ENCODE measurements at places on chromosomes 1 and 21.

- DNase-seq = no peak
These were observed 14.5 kb downstream of the PADI2 start for GRCh38 chr1:17104782-17105181.

DNA sequence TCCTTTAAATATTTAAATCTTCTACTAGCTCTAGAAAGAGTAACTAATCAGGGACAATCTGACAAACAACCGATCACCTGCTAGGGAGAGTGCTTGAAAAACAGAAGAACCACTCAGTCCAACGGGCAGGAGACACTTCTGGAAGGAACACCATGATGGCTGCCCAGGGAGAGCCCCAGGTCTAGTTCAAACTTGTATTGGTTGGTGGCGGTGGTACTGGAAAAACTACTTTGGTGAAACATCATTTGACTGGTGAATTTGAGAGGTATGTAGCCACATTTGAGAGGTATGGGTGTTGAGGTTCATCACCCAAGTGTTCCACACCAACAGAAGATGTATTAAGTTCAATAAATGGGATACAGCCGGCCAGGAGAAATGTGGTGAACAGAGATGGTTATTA lies 4.8 kb upstream of the WDR47 start:
- DNase-seq = no peak

GRCh38 chr21:45607021-45607908 lies 36.3 kb upstream of the PCBP3 start:
- no peak for DNase-seq

- DNase-seq = no peak
These were observed 74.6 kb downstream of the OBSCN start for GRCh38 chr1:228282329-228283042.

GRCh38 chr1:235503403-235504121 lies 690 bp downstream of the B3GALNT2 start:
- DNase-seq = no peak

DNA sequence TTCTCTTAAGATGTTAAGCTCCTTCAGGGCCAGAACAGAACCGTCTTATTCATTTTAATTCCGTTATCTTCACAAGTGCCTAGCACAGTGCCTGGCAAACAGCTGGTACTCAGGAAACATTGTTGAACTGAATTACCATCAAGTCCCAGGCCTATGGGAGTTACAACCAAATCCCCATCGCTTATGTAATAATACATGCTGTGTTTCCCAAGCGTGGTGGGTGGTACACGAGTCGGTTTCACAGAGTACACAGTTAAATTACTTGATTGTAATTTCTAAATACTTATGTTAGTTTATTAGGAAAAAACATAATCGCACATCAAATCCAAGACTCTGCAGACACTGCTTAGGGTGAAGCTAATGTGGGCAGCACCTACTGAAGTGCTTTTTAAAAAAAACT lies 1.0 kb downstream of the ANGEL2 start:
- DNase-seq = no peak

DNA sequence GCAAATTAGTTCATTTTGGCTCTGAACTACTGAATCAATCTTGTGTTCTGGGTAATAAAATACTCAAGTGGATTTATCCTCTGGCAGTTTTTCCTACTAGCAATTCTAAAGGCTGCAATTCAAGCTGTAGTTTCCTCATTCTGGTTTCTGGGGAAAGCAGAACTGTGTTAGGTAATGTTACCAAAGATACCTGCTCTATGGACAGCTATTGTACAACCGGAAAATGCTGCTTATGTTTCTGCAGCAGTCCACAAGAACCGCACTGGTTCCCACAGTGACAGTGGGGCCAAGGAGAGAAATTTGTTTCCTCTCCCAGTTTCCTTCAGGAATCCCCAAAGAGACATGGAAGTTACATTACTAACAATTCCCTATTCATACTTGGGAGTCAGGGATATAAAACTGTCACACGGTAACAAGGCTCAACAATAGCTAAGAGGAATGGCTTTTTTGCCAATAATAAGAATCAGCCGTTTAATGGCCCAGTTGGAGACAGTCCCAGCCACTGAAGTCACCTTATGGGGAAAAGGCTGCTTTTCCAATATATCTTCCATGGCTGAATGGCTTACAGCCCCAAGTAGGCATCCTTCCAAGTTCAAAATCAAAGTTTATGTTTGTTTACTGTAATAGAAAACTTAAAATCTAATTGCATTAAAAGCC lies 52.6 kb downstream of the PCNX2 start:
- DNase-seq = no peak

- DNase-seq = no peak
These were observed 543.9 kb upstream of the ADGRL4 start for GRCh38 chr1:79550402-79550801.

DNA sequence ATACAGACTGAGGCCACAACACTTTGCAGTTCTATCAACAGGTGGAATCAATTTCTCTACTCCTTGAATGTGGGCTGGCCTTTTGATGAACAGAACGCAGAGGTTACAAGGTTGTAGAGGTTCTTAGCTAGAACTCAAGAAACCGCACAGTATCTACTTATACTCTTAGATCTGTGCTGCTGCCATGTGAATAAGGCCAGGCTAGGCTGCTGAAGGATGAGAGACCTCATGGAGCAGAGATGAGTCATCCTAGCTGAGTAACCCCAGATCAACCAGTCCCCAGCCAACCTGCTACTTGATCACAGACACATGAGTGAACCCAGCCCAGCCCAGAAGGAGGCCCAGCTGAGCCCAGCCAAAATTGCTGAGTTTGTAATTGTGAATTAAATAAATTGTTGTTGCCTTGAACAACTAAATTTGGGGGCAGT lies 35.3 kb upstream of the BCAR3 start:
- DNase-seq = no peak

DNA sequence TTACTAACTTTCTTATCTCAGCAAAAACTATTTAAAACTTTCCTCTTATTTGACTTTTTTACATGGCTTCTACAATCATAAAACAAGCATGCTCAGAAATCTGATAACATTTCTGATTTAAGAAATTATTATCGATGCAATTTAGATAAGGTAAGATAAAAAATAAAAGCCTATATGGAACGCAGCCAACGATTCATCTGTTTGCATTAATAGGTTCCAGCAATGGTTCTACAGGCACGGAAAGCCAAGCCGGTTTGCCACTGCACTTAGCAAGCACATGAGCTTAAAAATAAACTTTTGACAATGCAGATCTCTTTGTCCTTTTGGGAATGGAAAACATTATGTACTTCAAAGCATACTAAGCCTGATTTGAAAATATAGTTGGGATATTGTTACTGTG lies 77.5 kb upstream of the KCNK2 start:
- no peak for DNase-seq

- DNase-seq = no peak
These were observed 55.2 kb downstream of the RNASEL start for GRCh38 chr1:182533896-182534295.

DNA sequence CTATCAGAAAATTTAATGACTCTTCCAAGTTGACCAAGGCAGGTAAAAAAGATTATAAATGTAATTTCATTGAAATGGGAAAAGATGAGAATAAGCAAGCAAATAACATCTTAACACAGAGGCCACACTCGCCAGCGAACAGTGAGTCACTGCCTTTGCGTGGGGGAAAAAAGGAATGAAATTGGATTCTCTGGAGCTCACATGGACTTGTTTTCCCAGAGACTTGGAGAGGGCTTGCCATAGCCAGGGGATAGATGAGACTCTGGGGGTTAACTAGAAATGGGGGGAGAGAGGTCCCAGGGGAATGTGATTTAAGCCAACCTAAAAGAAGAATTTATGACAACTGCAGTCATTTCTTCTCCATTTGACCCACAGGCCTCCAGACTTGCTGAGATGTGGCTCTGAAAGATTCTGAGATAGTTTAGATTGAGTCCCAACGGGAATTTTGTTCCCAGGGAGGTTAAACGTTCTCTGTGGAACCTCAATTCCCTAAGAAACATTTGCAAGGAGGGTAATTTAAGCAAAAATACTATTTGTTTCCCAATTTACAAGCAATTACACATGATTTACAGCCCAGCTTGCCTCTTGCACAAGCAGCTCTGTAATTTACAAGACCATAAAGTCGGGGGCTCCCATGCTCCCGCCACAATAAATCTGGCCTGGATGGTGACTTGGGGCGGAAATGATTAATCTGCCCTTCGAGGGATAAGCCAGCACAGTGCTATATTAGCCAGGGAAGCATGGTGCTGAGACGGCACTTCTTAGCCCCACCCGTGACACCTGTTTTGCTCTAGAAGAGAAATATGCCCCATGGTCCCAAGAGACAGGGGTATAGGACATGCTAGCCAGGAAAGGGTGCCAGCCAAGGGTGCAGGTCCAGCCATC lies 68.8 kb downstream of the GRIK3 start:
- DNase-seq = no peak

GRCh38 chr1:85109475-85109874 lies 61.2 kb upstream of the MCOLN3 start:
- DNase-seq = no peak

- DNase-seq = no peak
These were observed 1.4 kb upstream of the PIK3R3 start for GRCh38 chr1:46133781-46134350.

DNA sequence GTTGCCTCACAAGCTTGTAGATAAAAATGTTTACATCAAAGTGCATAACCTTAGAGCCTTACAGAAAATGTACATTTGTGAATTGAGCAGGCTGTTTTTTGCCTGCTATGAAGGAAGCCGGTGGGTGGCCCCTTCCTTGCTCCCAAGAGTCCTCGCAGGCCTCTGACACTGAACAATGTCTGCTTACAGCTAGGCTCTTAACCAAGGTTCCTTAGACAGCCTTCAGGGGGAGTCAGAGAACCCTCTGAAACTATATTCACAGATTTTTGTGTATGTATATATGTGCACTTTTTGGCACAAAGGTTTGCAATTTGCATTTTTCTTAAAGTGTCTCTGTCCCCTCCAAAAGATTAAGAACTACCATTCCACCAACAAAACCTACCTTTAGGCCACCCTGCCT lies 282.6 kb downstream of the BARHL2 start:
- no peak for DNase-seq

DNA sequence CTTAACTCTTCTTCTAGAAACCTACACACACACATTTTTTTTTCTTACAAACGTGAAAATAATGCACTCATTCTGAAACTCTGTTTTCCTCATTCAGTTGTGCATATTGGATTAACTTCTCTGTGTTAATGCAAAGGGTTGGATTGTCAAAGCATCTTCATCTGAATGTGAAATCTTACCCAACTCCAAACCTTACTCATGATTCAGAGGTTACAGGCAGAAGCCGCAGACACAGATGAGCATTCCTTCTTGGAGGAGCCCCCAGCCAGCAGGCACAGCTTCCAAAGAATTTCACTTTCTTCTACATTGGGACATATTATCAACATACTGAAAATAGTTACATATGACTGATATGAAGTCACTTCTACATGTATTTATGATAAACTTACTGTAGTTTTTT lies 15.7 kb downstream of the PATJ start:
- no peak for DNase-seq

DNA sequence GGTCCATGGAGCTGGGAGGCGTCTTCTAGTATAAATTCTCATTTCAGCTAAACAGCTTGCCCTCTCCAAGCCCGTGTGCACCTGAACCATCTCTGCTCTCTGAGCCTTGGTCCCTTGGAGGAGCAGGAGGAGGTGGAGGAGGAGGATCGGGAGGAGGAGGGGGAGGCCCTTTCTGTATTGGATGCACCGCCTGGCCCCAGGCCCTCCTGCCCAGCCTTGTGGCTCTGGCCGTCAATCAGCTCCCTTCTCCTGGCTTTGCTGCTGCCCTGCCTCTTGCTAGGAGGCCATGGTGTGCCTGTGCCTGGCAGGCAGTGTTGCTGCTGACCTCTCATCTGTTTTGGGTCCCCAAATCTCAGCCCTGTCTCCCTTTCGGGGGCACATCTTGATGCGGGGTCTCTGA lies 9.0 kb downstream of the COL18A1 start:
- no peak for DNase-seq

GRCh38 chr21:34775793-34776192 lies 107.0 kb downstream of the CLIC6 start:
- no peak for DNase-seq

DNA sequence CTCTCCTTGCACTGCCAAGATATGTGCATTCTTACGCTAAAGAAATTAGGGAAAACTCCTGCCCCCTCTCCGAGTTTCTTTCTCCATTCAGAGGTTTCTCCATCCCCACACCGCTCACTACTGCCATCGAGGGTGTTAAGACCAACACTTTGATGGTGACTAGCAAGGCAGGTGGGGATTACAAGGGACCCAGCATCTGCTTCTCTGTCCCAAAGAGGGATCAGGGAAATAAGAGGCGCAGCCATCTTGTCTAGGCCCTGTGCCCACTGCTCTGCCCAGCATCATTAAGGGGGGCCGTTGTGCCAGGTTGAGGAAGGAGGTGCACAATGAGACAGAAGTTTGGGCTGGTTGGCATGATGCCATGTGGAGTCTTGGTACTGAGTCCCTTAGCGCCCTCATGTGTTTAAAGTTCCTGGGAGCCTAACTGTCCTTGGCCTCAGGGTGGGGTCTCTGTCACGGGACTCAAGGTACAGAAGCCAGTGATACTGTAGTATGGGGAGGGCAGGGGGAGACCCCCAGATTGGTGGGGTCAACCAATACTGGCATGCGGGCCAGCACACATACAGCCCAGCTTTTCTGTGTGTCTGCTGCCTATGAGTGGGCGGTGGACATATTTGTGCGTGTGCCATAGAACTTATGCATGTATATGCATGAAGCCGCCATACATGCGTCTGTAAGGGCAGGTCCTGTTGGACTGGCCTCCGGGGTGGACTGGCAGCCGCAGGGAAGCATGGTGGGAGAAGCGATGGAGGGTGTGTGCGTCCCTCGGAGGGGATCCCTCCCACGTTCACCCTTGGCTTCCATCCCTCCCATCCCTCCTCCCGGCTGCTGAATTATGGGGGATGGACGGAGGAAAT lies 5.5 kb downstream of the EFNA3 start:
- no peak for DNase-seq

- no peak for DNase-seq
These were observed 85.6 kb upstream of the ZRANB2 start for GRCh38 chr1:71166178-71167173.

GRCh38 chr1:91582431-91582921 lies 81.8 kb downstream of the CDC7 start:
- DNase-seq = no peak
